ENCODE measurements at places on chromosomes 11 and 22. TPM values are rescaled to one million over a fixed set of nuclear protein-coding genes. Genes with fewer than 3 reads are reported as not detected.

C1QTNF5 gene
- 65.6 TPM for total RNA-seq

GSTT4 gene
- total RNA-seq = not detected

CDHR5 gene
- total RNA-seq = not detected

HIC2 gene
- total RNA-seq = 2.7 TPM

OR4C12 gene
- not detected for total RNA-seq

STX5 gene
- 36.4 TPM for total RNA-seq

ABCG4 gene
- total RNA-seq = 0.38 TPM

RFPL1 gene
- total RNA-seq = not detected

RIC3 gene
- total RNA-seq = not detected

PGA4 gene
- total RNA-seq = not detected

MAPK8IP2 gene
- 0.09 TPM for total RNA-seq

RTN4RL2 gene
- under 0.01 TPM for total RNA-seq

VPREB3 gene
- not detected for total RNA-seq

BUD13 gene
- 16.4 TPM for total RNA-seq

SCN2B gene
- not detected for total RNA-seq

C22orf31 gene
- total RNA-seq = not detected

CASP1 gene
- 10.0 TPM for total RNA-seq

SLC25A1 gene
- 46.4 TPM for total RNA-seq

OR56A1 gene
- not detected for total RNA-seq

SLC22A8 gene
- total RNA-seq = not detected

CD82 gene
- 27.2 TPM for total RNA-seq

MAP6 gene
- 0.27 TPM for total RNA-seq

A4GALT gene
- 8.5 TPM for total RNA-seq

MYEOV gene
- 1.5 TPM for total RNA-seq

SHANK2 gene
- not detected for total RNA-seq

MIOX gene
- total RNA-seq = not detected

OR51B2 gene
- not detected for total RNA-seq

DDX25 gene
- not detected for total RNA-seq

CARD16 gene
- 42.3 TPM for total RNA-seq

HMOX1 gene
- 49.2 TPM for total RNA-seq

PATE2 gene
- 0.09 TPM for total RNA-seq

CNGA4 gene
- total RNA-seq = not detected

OOSP4B gene
- total RNA-seq = not detected

RFPL2 gene
- not detected for total RNA-seq

SHANK3 gene
- total RNA-seq = 21.5 TPM

CADM1 gene
- 3.4 TPM for total RNA-seq

FAM83F gene
- total RNA-seq = not detected

TYR gene
- not detected for total RNA-seq

RAC2 gene
- total RNA-seq = 20.8 TPM

Measured in endothelial cell of coronary artery (primary cell).